Stimulated activated CD8-positive, alpha-beta memory T cell treated with anti-CD3 and anti-CD28 coated beads, Interleukin-7, amount 100 ng/mL, for 24 hours (primary cell): ENCODE measurements at places on chromosomes 16 and 17.

DNA sequence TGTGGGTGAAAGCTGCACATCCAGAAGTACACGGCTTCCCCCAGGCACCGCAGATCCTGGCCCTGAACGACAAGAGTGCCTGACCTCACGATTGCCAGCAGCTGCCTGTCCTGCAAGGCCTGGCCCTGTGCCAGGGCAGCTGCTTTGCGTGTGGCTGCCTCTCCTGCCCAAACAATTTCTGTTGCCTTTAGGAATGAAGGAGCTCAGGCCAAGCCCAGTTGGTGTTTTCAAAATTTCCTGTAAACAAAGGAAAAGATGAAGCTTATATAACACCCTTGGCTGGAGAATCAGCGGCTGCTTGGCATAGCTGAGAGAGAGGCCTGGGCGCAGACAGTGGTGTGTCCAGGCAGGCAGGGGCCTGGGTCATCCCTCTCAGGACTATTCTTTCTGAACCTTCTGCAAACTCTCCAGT lies 11.7 kb upstream of the SLC47A2 start:
- no peak for DNase-seq

GRCh38 chr16:83338941-83339340 lies 468.8 kb upstream of the HSBP1 start:
- no peak for DNase-seq

DNA sequence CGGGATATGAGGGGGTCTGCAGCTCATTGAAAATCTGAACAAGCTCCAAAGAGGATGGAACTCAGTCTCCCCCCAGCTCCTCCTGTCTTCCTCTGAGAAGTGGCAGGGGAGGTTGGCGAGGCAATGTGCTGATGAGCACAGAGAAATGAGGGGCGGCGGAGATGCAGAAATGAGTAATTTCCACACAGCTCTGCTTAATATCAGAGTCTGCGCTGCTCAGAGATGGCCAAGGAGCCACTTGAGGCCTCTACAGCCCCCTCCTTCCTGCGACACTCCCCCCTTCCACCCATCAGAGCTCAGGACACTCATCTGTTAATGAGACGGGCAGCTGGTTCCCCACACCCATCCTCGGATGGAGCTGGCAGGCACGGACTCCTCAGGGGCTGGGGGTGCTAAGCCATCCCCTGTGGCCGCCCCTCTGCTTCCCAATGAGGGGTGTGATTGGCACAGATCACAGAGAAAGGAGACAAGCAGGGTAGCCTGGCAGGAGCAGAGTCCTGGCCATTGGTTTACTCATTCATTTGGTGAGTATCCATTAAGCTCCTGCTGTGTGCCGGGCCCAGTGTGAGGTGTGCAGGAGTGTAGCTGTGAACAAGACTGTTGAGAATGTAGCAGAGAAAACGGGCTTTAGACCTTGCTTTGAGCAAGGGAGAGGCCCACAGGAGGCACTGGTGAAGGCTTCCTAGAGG lies 12.7 kb upstream of the CRHR1 start:
- DNase-seq = no peak

DNA sequence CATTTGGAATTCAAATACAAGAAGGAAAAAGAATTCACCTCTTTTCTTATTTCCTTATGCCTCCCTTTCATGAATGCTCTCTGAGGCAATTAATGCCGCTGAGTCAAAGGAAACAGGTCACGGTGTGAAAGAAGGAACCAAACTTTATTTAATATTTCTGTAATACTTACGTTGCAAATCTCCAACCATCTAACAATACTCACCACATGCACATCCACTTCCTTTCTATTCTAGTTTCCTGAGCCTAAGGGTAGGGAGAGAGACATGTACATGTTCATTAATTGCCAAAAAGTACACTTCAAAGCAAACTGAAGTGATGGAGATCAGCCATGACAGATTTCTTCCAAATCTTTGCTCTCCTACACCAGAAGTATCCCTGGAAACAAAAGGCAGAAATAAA lies 47.9 kb upstream of the HLF start:
- no peak for DNase-seq

DNA sequence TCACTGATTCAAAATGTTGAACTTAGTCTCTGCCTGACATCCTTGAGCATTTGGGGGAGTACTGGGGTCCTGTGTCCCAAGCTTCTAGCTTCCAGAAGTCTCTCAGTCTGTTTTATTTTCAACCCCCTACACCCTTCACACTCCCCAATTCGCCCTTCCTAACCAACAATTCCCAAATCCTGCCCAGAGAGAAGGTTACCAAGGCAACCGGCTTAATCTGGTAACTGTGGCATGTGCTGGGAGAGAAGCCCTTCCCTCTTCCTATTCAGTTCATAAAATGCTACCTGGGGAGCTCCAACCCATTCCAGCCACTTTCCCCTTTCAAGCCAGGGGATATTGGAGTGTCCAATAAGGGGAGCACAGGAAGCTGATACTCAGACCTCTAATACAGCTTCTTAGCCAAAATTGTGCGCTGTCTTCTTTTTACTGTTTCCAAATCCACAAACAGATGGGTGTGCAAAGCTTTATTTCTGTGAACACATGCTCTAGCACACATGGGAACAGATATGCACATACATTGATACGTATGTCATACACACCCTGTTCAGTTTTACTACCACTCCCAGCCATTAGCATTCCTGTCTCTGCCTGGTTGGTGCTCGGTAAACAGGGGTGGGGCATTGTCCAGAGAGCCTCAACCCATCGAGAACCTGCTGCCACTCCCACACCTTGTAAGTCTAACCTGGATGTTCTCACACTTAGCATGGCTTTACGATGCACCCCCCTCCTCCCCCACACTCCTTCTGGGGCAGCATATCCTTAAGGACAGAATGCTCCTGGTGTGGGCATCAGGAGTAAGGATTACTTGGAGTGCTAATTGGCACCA lies 1.1 kb upstream of the RAPGEFL1 start:
- no peak for DNase-seq

DNA sequence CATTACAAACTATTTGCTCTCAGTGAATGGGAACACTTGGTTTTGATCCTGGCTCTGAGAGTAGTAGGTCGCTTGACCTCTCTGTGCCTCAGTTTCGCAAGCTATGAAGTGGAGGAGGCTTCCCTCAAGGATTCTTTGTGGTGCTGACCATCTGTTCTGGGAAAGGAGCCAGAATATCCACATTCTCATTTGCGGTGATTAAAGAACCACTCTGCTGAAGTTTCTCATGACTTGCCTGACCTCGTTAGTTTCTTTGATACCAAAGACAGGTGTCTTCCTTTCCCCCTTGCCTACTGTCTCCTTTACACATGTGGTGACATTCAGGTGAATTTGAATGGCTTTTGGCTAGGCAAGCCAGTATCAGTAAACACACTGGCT lies 116.0 kb downstream of the SNX29 start:
- no peak for DNase-seq

DNA sequence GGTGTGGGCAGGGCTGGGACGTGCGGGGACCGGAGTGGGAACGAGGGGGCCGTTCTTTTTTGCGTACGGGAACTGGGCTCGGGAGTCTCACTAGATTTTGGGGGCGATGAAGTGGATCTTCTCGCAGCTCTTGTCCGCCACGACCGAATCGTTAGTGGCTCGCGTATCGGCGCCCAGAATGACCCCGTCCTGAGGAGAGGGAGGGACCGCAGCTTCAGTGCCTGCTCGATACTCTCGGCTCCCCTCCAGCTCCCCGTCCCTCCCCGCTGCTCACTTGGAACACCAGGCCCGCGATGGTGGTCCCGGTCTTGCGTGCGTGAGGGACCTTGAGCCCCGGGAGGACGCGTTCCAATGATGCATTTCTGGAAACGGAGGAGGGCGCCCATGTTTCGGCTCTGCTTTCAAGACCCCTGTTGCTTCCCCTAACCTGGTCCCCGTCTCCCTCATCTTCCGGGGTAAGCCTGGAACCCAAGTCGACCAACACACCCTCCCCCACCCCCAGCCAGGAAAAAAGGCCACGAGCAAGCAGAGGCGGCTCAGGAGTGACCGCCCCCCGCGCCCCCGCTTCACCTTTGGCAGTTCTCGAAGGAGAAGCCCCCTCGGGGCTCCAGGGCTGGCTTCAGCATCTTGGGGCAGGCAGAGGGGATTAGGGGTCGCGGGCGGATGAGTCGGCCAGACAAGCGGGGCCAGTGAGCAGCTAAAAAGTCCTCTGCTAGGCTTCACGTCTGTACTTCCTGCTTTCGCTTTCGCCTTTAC lies at the start of gene PSMB10:
Gene PSMB10 (minus strand): TSS at position 727 of the 756 bp plus-strand sequence. CDS start 101 bp downstream, at position 626.
- peak; percentile 25 for DNase-seq

- no peak for DNase-seq
Observed at GRCh38 chr16:17914168-17914567, 422.4 kb downstream of the NPIPA8 start.

- no peak for DNase-seq
Observed at GRCh38 chr17:79114458-79115301, 40.1 kb downstream of the ENGASE start.

- DNase-seq = no peak
Observed at GRCh38 chr16:81548876-81549546, 104.4 kb downstream of the CMIP start.

- DNase-seq = no peak
Observed at GRCh38 chr17:31499771-31500554, 108.5 kb downstream of the RAB11FIP4 start.

- no peak for DNase-seq
Observed at GRCh38 chr17:29590411-29591145, 1.1 kb upstream of the GIT1 start.

DNA sequence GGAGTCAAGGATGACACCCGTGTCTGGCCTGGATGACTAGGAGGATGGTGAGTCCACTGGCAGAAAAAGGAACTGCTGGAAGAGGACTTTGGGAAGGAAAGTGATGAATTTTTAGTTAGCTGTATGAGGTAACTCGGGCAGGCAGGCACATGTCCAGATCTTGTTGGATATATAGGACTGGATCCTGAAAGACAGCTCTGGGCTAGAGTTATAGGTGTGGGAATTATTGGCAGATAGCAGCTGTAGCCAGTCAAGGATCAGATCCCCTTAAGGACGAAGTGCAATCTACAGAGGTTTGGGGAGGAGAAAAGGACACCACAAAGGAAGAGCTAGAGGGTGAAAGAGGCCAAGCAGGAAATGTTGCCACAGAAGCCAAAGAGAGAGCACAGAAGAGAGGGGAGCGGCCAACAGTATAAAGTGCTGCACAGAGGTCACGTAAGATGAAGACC lies 10.1 kb downstream of the CYB5D1 start:
- DNase-seq = no peak

GRCh38 chr17:50808888-50809287 lies 26.5 kb upstream of the WFIKKN2 start:
- DNase-seq = no peak

DNA sequence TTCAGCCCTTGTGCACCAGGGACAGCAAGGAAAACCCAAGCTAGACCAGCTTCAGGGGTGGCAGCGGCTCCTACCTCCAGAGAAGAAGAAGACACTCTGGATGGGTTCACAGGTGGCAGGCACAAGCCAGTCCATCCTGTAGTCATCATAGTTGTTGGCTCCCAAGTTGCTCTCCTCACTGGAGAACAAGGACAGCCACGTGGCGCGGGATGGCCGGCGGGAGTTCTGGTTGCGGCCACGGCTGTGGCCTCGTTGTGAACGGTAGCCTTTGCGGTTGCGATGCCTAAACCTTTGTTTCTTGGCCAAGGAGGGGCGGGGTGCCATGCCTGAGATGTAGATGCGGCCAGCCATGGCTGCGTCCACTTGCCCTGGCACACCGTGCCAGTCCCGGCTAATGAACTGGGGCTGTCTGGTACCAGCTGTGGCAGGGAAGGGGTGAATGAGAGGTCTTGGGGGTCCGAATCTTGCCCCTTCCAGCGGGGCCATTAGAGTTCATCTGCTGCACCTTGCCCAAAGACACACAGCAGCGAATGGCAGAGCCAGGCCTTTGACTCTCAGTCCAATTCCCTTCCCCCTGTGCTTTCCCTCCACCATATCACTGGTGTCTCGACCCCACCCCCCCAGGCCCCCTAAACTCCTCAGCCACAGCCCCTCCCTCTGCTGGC lies 2.3 kb downstream of the VTN start:
- DNase-seq = no peak

DNA sequence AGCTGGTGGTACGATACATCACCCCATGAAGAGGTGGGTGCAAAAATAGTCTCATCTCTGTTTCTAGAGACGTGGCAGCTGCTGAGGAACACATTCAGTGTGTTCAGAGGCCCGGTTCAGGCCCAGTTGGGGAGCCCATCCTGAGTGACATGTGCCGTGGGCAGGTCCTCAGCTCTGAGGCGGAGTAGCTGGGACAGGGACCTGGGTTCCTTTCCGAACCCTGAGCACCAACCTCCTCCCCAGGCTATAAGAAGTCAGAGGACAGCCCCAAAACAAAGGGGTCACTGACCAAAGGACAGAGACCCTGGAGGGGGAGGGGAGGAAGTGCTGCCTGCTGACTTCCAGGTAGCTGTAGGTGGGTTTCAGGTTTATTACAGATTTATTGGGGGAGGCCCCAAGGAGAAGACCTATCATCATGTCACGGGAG lies 5.1 kb downstream of the LDHD start:
- no peak for DNase-seq

- DNase-seq = no peak
Observed at GRCh38 chr16:82880346-82880745, 253.6 kb downstream of the CDH13 start.

GRCh38 chr17:62648251-62648955 lies 20.9 kb downstream of the MRC2 start:
- no peak for DNase-seq

DNA sequence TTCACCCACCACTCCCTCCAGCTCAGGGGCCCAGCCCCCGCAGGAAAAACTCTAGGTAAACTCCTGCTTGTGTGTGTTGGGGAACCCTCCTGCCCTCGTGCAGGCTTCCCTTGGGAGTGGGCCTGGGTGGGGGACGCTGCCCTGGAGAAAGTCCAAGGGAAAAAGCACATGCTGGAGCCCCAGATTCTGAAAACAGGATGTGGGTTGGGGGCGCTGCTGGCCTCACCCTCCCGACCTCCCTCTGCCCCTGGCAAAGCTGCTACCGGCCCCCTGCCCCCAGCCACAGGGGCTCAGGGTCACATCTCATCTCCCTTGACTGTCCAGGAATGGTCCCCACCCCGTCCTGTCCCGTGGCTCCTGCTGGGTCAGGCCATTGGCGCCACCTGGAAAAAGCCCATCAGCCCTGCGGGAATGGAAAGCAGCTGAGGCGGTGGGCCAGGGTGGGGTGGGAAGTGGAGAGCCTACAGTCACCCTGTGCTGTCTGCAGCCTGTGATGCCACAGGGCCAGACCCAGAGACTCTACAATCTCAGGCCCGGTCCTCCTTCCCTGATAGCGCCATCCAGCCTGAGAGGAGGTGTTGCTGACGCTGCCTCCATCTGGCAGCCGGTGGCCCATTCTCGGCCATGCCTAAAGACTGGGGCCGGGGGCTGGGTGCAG lies 2.5 kb upstream of the GJD3 start:
- DNase-seq = no peak

DNA sequence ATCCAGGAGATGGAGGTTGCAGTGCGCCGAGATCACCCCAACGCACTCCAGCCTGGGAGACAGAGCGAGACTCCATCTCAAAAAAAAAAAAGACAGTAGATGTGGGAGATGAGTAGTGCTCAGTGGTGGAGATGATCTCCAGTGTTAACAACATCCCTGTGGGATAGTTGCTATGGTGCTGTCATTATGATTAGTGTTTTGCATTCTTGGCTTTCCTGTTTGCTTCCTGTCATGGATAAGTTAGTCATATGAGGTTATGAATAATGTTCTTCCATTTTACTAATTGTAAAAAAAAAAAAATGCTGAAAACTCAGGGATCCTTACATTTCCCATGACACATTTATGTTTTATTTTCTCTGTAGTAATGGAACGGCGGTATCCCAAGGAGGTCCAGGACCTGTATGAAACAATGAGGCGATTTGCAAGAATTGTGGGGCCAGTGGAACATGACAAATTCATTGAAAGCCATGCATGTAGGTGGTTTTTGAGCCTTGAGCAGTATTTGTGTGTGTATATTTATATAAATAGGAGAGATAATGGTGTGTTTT lies 24.5 kb upstream of the DUSP14 start:
- no peak for DNase-seq

- no peak for DNase-seq
Observed at GRCh38 chr16:81602792-81603191, 158.2 kb downstream of the CMIP start.
